Fibroblast of pulmonary artery (primary cell): ENCODE measurements at places on chromosomes 16 and 17.

DNA sequence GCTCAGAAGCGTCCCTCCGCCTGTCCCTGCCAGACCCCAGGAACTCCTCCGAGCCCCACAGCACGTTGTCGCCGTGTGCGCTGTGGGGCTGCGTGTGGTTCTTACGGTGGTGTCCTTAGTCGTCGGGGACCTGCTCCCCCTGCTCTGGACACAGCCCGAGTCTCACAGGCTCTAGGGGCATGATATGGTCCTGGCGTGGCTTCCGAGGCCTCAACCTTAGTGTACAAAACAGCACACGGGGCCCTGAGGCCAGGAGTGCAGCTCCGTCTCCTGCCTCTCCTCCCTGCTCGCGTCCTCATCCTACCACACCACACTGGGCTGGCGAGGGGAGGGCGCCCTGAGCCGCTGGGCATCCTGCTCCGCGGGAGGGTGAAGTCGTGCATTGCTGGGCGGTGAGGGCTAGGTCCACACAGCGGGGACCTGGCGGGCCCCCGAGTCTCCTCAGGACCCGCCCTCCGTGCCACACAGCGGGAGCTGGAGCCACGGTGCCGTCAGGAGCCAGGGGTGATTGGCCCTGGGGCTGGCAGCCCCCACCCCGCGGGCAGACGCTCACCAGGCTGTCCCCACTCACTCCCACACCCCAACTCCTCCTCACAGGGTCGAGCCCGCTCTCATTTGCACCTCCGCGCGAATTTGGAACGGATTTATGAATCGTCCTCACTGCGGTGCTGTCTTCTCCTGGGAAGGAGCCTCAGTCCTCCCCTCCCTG is 1.2 kb upstream of the MAFG start:
- no peak for DNase-seq

DNA sequence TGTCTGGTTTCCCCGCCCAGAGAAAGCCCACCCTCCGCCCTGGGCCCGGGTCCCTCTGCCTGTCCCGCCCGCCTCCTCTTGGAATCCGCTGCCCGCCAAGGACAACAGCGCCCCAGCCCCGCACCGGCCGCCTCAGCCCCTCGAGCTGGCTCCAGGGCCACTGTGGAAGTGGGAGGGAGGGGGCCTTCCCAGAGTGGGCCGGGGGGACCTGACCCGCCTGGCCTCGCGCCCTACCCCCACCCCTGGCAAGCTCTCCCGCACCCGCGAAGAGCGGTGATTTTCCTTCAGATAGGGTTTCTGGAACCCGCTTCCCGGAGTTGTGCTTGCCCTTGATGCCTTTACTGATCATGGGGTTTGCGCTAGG is 2.3 kb upstream of the CBX8 start:
- no peak for DNase-seq

GRCh38 chr17:71883258-71883657 is 237.6 kb upstream of the SOX9 start:
- no peak for DNase-seq

DNA sequence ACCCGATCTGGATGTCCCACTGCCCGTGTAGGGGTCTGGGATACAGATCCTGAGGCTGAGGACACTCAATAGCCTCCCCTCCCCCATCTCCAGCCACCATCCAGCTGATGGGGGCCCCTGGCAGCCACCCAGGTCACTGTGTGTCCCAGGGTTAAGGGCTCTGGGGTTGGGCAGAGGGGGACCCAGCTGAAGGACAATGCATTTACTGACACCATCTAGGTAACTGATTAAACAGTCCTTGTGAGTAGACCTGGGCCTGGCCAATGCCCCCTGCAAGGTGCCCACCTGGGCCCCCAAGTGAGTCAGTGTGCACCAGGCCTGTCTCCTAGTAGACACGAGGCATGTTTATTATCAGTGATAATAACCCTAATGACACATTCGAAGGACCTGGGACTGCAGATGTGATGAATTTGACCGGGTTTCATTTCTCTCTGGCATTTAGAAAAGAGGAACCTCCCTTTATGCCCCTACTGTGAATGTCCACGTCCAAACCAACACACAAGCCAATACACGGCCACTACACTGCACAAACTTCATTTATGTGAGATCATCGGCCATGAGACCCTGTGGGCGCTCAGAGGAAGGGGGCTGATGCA is 261.9 kb upstream of the FOXF1 start:
- DNase-seq: no peak

DNA sequence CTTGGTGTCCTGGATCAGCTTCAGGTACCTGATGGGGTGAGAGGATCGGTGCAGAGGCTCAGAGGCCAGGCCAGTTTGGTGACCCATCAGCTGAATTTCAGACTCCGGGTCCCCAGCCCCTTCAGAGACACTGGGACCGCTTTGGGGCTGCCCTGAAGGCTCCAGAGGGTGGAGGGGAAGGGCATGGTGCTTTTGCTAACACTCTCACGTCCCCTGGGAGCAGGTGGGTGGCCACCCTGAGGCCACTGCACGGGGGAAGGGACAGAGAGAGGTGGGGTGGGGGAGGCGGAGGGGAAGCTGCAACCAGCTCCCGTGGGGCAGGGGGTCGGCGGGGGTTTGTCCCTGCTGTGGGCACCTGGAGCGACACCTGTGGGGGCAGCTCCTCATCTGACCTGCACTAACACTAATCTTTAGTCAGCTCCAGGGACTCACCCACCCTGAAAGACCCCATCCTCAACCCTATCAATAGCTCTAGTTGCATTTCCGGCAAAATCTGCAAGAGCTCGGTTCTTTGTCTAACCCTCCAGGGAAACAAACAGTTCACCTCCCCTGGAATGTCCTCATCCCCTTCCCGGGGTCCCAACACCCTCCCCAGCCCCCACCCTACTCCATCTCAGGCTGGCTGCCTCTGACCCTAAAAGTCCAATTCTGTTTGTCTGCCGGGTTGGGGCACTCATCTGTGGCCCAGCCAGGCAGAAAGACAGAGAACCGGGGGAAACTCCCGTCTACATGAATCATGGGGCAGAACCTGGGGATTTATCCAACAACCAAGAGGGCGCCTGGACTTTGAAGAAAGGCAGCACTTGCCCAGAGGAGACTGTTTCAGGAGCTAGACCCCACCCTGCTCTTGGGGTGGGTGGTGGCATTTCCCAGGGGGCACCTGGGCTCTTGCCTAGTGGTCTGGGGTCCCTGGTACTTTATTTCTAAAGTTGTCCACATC is 91.9 kb upstream of the CBX4 start:
- DNase-seq: no peak

GRCh38 chr16:87744750-87745514 is 20.9 kb downstream of the KLHDC4 start:
- no peak for DNase-seq
